ENCODE measurements at places on chromosomes 6 and 20. TPM values are rescaled to one million over a fixed set of nuclear protein-coding genes. Genes with fewer than 3 reads are reported as not detected.

Gene AARS2
- total RNA-seq: 9.9 TPM

Gene CCDC28A
- total RNA-seq: 11.0 TPM

Gene DEFB127
- not detected for total RNA-seq

Gene HDGFL1
- total RNA-seq: not detected

Gene TRIM15
- total RNA-seq: not detected

Gene PTPRA
- 93.4 TPM for total RNA-seq

Gene TMC2
- not detected for total RNA-seq

Gene RWDD2A
- 2.6 TPM for total RNA-seq

Gene C20orf204
- total RNA-seq: 0.52 TPM

Gene RHAG
- total RNA-seq: 1.6 TPM

Gene ETV7
- total RNA-seq: not detected

Gene OPN5
- total RNA-seq: not detected

Gene PHACTR1
- 5.7 TPM for total RNA-seq

Gene CTAGE9
- not detected for total RNA-seq

Gene KHDC1L
- not detected for total RNA-seq

Gene KIAA0408
- 15.7 TPM for total RNA-seq
